Naive thymus-derived CD4-positive, alpha-beta T cell (primary cell): ENCODE measurements at places on chromosomes 2 and 18. TPM values are rescaled to one million over a fixed set of nuclear protein-coding genes. Genes with fewer than 3 reads are reported as not detected.

AQP4 gene
- not detected for polyA plus RNA-seq

CHN1 gene
- 1.1 TPM for polyA plus RNA-seq

NOSTRIN gene
- polyA plus RNA-seq, result not detected

PAX8 gene
- 0.09 TPM for polyA plus RNA-seq

LONRF2 gene
- polyA plus RNA-seq, result not detected

FTCDNL1 gene
- polyA plus RNA-seq, result 1.9 TPM

IL1R2 gene
- not detected for polyA plus RNA-seq

SMYD1 gene
- polyA plus RNA-seq, result 0.21 TPM

MROH2A gene
- not detected for polyA plus RNA-seq

KCNG2 gene
- not detected for polyA plus RNA-seq

GRCh38 chr2:106039634-106040315 is 154.3 kb downstream of the UXS1 start:
- DNase-seq, result no peak

DNA sequence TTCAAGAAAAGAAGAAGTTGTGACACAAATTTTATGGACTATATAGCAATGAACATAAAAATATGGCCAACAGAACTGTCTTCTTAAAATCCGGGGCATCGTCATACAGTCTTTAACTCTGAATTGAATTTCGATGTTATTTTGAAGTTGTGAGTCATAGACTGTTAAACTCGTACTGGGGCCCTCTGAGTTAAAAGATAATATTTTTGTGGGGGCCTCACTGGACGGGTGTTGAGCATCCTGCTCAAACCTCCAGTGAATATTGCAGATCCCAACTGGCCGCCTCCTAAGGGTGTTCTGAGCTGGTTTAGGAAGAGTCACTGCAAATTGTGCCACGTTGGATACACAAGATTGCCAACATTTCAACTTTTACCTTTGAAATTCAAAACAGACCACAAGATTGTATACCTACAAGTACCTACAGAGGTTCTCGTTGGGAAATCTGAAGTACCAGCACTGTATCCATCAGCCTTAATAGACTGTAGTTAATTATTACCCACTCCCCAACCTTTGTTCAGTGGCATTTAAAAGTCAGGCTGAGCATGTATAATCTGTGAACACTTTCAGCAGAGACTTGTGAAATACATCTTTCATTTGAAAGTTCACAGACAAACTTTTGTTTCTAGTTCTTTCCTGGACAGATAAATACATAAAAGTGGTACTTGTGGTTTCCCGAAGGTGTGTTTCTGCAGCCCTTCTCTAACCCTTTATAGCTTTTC is 27.8 kb downstream of the KLHL23 start:
- no peak for DNase-seq

DNA sequence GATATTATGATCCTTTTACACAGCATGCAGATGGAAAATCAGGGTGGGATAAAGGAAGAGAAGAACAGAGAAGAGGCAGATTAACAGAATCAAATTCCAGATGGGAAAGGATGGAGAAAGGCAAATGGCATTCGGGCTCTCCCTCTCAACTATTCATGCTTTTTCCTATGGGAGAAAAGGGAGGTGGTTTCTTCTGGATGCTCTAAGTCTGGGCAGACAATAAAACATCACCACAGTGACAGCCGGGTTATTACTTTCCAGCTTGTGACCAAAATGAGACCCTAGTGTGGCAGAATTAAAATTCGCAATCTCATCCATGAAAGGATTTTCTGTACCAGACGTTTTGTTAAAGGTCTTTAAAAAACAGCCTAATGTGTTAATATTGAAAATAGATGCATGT is 440.7 kb downstream of the RND3 start:
- DNase-seq, result no peak

GRCh38 chr2:99032786-99033185 is 96.8 kb upstream of the CRACDL start:
- no peak for DNase-seq

GRCh38 chr2:23157812-23158211 is 227.2 kb upstream of the KLHL29 start:
- no peak for DNase-seq

DNA sequence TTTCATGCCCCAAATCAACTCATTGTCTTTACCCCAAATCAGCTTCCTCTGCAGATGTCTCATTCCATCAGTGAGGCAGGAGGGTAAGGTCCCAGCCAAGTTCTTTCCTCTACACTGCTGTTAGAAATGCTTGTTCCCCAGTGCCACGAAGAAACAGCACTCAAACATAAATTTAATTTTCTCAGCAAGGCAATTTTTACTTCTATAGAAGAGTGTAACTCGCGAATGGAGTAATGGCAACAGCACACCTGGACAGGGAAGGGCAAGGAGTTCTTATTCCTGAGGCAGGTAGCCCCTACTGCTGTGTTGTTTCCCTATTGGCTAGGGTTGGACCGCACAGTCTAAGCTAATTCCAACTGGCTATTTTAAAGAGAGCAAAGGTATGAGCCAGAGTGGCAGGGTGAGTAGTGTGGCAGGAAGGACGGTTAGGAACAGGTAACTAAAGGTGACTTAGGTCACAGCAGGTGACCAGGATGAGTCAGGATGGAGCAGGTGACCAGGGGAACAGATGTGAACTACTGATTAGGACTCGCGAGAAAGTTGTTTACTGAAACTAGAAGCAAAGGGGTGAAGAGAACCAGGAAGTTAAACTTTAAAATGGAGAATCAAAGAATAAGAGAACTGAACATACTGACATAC is 12.0 kb upstream of the CEP68 start:
- no peak for DNase-seq

DNA sequence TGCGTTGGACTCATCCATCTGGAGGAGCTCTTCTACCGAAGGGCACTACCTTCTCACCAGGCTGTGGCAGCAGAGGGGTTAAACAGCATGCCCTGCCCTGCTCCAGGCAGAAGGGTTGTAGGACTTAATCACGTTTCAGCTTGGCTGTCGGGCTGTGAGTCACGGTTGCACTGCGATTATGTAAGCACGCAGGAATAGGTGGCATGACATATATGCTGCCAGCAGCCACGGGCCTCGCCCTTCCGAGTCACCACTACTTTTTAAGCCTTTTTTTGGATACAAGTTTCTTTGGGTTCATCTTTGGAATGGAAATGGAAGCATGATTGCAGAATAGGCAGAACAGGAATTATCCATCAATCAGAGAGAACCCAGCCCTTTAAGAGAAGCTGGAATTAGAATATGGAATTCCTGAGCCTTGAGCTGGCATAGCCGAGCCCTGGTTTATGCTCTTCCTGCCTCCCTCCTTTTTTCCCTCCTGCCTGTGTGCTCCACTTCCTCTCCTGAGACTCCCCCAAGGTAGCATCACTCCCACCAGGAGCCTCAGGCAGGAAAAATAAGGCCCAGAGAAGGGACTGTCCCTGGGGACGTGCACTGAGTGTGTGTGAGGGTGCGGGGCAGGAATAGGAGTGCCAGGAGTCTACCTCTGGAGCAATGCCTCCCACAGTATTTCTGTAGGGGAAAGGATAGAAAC is 86.8 kb downstream of the SEMA4F start:
- DNase-seq, result no peak

DNA sequence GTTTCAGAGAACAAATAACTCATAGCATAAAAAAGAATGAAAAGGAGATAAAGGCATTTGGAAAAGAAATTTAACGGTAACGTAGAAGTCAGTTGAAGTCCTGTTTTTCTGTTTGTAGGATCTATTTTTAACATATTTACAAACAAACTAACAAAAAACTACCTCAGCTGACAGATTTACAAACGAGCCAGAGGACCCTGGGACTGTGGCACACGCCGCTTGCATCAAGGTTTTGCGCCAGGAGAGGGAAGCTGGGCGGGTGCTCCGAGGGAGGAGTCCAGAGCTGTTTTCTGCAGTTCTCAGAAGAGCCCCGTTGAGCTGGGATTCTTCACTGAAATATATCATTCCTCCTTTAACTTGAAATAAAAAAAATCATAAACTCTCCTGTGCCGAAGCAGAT is 13.6 kb upstream of the TMEM18 start:
- DNase-seq, result no peak

DNA sequence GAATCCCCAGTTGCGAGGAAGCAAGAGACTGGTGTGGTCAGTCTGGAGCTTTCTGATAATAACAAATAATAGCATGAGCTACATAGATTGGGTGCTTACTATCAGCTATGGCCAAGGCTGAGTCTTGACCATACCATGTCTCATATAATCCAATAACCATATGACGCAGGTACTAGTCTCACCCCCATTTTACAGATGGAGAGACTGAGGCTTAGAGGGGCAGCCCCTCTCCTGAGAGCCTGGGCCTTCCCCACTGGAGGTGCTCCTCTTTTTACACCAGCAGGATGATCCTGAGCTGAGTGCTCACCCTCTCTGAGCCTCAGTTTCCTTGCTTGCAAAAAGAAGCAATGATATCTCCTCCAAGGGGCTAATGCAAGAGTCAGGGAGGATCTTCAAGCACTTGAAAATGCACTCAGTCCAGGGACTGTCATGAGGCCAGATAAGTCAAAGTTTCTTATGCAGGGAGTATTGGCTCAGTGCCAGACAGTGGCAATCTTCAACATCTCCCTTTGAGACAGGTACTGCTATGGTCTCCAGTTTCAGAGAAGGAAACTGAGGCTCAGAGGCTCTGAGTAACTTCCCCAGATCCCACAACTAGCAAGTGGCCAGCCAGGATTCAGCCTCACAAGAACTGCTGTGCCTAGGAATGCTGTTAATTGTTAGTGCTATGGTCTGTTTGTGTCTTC is 149.7 kb downstream of the TFCP2L1 start:
- no peak for DNase-seq

DNA sequence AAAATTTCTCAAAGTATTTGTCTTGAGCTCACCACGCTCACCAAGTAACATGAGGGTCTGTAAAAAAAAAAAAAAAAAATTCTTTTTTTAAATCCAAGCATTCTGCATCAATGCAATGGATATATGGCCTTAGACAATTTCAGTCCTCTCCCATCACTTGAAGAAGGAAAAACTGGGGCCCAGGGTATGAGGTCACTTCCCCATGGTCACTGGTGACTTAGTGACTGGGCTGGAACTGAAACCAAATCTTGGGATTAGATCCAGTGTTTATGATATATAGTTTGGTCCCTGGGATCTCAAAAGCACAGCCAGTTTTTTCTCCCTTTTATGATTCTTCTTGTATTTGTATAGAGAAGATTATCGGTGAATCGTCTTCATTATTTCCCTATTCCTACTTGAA is 477.9 kb upstream of the TNP1 start:
- DNase-seq, result no peak

DNA sequence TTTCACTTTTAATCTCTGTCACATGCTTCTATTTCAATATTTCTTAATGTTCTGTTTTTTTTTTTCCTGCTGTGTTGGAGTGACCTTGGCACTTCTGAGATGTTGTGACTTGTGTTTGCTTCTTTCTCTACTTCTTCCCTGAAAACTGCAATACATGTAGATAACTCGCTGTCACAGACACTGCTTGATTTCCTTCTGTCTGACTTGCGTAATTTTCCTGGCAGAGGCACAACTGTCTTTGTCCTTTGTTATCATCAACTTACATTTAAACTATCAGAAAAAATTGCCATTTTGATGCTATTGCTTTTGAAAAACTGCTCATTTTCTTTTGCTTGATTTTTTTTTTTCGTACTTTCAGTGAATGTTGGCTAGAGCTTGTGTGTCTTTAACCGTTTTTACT is 69.0 kb downstream of the BABAM2 start:
- no peak for DNase-seq

- no peak for DNase-seq
These were observed 21.7 kb downstream of the SLC39A6 start for GRCh38 chr18:36107477-36107876.

DNA sequence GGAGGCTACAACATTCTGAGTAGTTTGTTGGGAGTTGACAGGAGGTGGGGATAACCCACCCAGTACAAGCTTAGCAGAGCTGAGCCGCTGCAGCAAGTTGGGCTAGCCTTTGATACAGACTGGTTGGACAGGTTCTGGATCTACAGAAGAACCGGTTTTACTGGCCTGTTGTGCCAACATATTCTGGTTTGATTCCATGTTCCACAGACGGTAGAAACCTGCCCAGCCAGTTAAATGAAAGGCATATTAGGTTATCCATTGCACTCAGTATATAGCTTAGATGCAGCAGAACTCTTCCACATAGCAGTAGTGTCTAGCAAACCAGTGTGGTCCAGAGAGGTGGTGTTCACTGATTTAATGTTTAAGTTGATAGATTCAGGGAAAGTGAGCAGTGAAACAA is 19.3 kb upstream of the RBBP8 start:
- DNase-seq, result no peak

- no peak for DNase-seq
These were observed 51.5 kb upstream of the DCC start for GRCh38 chr18:52288403-52289004.

DNA sequence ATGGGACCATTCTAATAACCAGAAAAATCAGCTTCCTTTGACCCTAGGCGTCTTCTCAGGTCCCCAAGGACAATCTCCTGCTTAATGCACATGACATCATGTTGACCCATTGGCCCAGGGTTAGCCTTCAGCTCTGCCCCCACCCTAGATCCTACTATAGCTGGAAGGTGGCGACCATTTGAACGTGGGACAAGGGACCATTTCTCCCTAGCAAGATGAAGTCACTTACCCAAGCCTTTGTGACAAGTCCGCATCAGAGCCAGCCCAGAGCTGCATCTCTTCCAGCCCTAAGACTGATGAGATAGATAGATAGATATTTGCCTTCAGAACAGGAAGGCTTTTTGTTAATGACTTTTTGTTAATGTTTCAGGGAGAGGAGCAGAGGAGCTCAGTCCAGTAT is 28.2 kb upstream of the TAF1B start:
- DNase-seq, result no peak

- DNase-seq, result no peak
These were observed 72.3 kb downstream of the R3HDM1 start for GRCh38 chr2:135603543-135603942.

- no peak for DNase-seq
These were observed 17.7 kb upstream of the NFE2L2 start for GRCh38 chr2:177282181-177282641.

DNA sequence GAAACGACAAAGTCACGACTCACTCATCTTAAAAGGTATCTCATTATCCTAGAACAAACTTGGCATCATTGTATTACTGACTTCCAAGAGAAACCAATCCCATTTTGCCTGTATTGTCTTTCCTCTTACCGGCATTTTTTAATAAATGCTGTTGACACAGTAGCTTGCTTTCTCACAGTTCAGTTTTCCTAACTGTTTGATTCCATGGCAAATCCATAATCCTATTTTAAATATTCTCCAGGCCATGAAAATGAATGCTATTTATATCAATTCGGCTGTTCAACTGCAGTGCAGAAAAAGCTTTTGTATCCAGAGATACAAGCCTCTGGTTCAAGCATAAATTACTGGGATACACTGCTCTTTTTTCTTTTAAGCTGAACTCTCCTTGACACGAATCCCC is 1241.9 kb downstream of the DPP10 start:
- DNase-seq, result no peak

- no peak for DNase-seq
These were observed 156.7 kb upstream of the HDAC4 start for GRCh38 chr2:239557516-239557915.
